ENCODE measurements at places on chromosomes 1 and 21. TPM values are rescaled to one million over a fixed set of nuclear protein-coding genes. Genes with fewer than 3 reads are reported as not detected.

ZNF695 gene
- 1.1 TPM for total RNA-seq

CCDC185 gene
- total RNA-seq = not detected

SPATA17 gene
- total RNA-seq = 0.18 TPM

PLA2G2A gene
- total RNA-seq = not detected

DNA sequence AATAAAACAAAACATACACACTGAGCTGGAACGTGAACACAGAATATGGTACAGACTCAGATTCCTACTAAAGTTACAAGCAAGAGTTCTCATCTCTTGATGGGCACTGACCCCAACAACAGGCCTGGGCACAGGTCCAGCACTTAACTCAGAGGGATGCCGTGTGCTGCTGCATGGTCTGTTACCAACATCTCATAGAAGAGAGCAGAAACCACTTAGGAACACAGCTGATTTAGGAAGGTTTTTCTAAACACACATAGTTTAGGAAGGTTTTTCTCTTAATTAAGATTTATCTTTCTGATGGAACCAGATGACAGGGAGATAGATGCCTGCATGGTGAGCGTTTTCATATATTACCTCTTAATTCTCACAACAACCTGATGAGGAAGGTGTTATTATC is 1.5 kb downstream of the GCLM start:
- DNase-seq = peak; percentile 54
- no peaks in the 10 kb centered on the region for H3K36me3 ChIP-seq
- H3K4me3 ChIP-seq = peak overlapping the region; percentile 74
- peaks cover 4% of the 10 kb centered on the region for H3K4me1 ChIP-seq
- H3K27me3 ChIP-seq = no peaks in the 10 kb centered on the region

DNA sequence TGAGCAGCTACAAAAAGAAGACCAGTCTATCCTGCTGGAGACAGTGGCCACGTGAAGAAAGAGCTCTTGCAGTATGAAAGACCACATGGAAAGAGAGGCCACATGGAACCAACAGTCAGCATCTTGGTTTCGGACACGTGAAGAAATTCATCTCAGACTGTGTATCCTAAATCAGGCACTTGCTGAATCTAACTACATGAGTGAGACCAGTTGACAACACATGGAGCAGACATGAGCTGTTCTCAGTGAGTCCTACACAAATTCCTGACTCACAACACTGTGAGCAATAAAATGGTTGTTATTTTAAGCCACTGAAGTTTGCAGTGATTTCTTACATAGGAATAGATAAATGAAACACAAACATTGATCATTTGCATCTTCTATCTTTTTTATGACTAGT is 2.4 kb upstream of the TAF1A start:
- H3K27me3 ChIP-seq = no peaks in the 10 kb centered on the region
- H3K4me3 ChIP-seq = no peak overlapping the region
- H3K27ac ChIP-seq = no peak overlapping the region
- peaks cover 4% of the 10 kb centered on the region for H3K4me1 ChIP-seq
- DNase-seq = peak; percentile 66

DNA sequence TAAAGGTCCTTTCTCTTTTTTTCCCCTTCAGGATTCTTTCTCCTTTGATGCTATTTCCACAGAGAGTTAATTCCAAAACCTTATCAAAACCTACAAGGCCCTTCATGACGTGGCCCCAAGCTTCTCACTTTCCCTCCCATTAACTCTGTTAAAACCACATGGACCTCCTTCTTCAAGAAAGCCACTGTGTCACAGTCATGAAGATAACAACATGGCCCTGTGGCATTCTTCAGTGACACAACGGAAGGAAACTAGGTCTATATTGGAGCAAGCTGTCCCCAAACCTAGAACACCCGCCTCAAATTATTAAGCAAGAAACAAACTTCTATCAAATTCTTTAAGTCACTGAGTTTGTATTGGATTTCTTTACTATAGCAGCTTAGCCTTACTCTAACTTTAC is 611.1 kb downstream of the NUF2 start:
- no peaks in the 10 kb centered on the region for H3K27me3 ChIP-seq
- no peaks in the 10 kb centered on the region for H3K36me3 ChIP-seq
- no peaks in the 10 kb centered on the region for H3K4me1 ChIP-seq
- no peak overlapping the region for H3K27ac ChIP-seq
- no peak overlapping the region for H3K4me3 ChIP-seq

DNA sequence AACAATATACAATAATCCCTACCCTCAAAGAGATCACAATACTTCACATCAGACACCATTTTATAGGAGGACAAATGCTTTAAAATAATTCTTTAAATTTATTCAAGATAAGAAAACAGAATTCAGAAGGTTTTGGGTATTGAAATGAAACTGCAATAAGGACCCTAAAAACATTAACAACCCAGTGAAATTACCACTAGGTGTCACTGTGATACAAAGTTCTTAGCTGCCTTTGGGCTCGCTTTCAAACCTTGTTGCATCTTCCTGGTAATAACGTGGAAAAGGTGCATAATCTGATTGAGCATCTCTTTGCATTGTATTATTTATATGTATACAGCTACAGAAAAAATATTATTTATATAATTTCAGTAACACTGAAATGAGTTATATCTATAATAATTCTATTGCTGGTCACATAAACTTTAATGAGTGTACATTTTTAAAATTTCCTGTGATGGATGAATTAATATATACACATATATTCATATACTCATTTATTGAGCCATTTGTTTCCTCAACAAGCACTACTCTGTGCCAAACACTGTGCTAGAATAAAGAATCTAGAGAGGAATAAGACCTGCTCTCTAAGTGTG is 185.2 kb downstream of the FAF1 start:
- no peak overlapping the region for H3K4me3 ChIP-seq
- H3K27me3 ChIP-seq = no peaks in the 10 kb centered on the region
- peak; percentile 74 for DNase-seq
- H3K4me1 ChIP-seq = no peaks in the 10 kb centered on the region

DNA sequence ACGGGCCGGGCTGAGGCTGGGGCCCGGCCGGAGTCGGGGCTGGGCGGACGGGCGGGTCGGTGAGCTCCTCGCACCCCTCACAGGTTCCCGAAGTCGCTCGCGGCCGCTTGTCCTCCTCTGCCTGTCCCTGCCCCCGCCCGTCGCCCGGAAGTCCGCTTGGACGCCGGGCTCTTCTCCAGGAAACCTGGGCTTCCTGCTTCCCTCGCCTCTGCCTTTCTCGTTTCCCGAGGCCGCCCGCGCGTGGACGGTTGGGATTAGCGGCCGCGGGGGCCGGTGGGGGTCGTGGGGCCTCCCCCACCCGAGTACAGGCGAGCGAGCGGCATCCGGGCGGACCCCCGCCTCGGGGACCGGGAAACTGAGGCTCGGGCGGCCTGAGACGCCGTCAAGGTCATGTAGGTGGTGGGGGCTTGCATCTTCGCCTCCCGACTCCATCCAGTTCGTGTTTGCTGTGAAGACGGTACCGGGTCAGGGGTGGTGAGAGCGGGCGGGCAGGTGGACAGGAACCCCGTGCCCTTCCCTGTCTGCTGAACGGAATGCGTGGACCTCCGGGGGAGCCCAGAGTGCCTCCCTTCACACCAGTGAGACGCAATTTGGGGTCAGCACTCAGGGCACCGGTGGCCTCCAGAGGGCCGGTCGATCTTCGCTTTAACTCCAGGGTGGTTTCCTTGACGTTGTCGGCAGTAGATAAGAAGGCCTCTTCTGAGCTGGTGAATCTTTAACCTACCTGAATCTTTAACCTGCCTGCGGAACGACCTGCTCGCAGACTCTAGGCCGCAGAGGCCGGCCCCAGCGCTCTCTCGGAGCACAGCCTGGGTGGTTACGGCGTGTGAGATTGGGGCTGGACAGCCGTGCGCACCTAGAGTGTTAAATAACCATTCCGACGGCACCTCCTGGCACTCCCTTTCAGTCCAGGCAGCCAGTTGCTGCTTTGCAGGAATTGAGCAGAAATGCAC is 686 bp downstream of the ARF1 start:
- peaks cover 4% of the 10 kb centered on the region for H3K36me3 ChIP-seq
- peaks cover 27% of the 10 kb centered on the region for H3K4me1 ChIP-seq
- H3K4me3 ChIP-seq = peak overlapping the region; percentile 100
- no peaks in the 10 kb centered on the region for H3K27me3 ChIP-seq
- peak; percentile 29 for DNase-seq

- H3K36me3 ChIP-seq = no peaks in the 10 kb centered on the region
- peak overlapping the region; percentile 74 for H3K4me3 ChIP-seq
- peaks cover 9% of the 10 kb centered on the region for H3K4me1 ChIP-seq
- no peaks in the 10 kb centered on the region for H3K27me3 ChIP-seq
These were observed 601 bp downstream of the CCT8 start for GRCh38 chr21:29072873-29073221.

GRCh38 chr1:44270686-44271628 is 57.7 kb downstream of the DMAP1 start:
- H3K36me3 ChIP-seq = no peaks in the 10 kb centered on the region
- H3K27me3 ChIP-seq = no peaks in the 10 kb centered on the region
- H3K27ac ChIP-seq = no peak overlapping the region
- H3K4me1 ChIP-seq = peaks cover 6% of the 10 kb centered on the region
- no peak for DNase-seq

DNA sequence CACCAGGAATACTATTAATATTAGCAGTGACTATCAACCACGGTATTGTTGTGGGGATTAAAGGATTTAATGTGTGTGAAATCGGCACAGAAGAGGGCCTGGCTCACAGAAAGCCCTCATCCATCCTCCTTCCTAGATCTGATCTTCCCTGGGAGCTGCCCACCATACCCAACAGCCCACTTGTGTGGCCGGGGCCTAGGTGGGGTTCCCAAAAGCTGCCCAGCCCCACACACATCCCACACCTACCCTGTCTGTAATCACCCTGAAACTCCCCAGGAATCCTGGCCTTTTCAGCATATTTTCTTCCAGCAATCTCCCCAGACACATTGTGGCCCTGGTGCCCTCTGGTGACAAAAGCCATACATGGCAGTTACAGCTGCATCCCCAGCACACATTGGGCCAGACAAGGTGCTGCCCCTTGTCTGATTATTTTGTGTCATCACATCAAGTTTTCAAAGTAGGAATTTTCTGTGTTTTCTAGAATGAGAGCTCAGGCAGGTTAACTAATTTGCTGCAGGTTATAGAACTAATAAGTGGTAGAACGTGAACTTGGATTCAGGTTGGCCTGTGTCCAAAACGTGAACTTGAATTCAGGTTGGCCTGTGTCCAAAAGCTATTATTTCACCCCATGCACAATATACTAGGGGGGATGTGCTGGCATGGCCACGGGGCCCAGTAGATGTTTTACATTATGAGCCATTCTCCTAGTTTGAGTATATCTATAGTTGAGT is 5.3 kb upstream of the SLC6A9 start:
- H3K4me3 ChIP-seq = no peak overlapping the region
- peaks cover 7% of the 10 kb centered on the region for H3K4me1 ChIP-seq
- DNase-seq = peak; percentile 61
- no peaks in the 10 kb centered on the region for H3K36me3 ChIP-seq
- H3K27ac ChIP-seq = no peak overlapping the region
- H3K27me3 ChIP-seq = no peaks in the 10 kb centered on the region

GRCh38 chr21:44294391-44295162 is 5.3 kb upstream of the PFKL start:
- no peaks in the 10 kb centered on the region for H3K36me3 ChIP-seq
- DNase-seq = peak; percentile 7
- peaks cover 6% of the 10 kb centered on the region for H3K27me3 ChIP-seq
- no peak overlapping the region for H3K4me3 ChIP-seq

GRCh38 chr1:205260948-205261732 is 33.4 kb downstream of the TMCC2 start:
- no peak overlapping the region for H3K27ac ChIP-seq
- H3K27me3 ChIP-seq = no peaks in the 10 kb centered on the region
- peak; percentile 81 for DNase-seq
- no peak overlapping the region for H3K4me3 ChIP-seq
- no peaks in the 10 kb centered on the region for H3K36me3 ChIP-seq
- H3K4me1 ChIP-seq = peaks cover 26% of the 10 kb centered on the region

DNA sequence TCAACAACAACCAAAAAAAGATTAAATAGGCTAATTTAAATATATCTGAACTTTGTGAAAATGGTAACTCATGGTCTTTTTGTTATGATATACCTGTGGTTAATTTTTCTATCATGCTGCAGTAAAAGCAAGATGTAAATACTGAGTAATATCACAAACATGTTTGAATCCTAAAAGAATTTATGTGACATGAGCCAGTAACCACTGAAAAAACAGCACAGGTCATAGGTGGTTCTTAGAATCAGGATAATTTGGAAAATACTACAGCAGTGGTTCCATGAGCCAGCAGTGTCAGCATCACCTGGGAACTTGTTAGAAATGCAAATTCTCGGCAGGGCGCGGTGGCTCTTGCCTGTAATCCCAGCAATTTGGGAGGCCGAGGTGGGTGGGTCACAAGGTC is 4.1 kb downstream of the ATP5IF1 start:
- no peak overlapping the region for H3K27ac ChIP-seq
- peaks cover 2% of the 10 kb centered on the region for H3K4me1 ChIP-seq
- no peak for DNase-seq
- H3K36me3 ChIP-seq = peaks cover 2% of the 10 kb centered on the region

GRCh38 chr1:202516434-202516877 is 168.0 kb downstream of the PPP1R12B start:
- peak; percentile 57 for DNase-seq
- no peaks in the 10 kb centered on the region for H3K27me3 ChIP-seq
- H3K4me3 ChIP-seq = no peak overlapping the region
- H3K27ac ChIP-seq = no peak overlapping the region
- H3K4me1 ChIP-seq = peaks cover 9% of the 10 kb centered on the region
- no peaks in the 10 kb centered on the region for H3K36me3 ChIP-seq

- no peak for DNase-seq
- peaks cover 25% of the 10 kb centered on the region for H3K27me3 ChIP-seq
- H3K4me3 ChIP-seq = peak overlapping the region; percentile 31
- no peaks in the 10 kb centered on the region for H3K36me3 ChIP-seq
- no peak overlapping the region for H3K27ac ChIP-seq
- no peaks in the 10 kb centered on the region for H3K4me1 ChIP-seq
These were observed 26.1 kb upstream of the SMIM12 start for GRCh38 chr1:34885405-34886247.

GRCh38 chr1:75341537-75341936 is 207.3 kb downstream of the LHX8 start:
- H3K36me3 ChIP-seq = no peaks in the 10 kb centered on the region
- no peak overlapping the region for H3K27ac ChIP-seq
- DNase-seq = no peak

GRCh38 chr1:36849956-36850355 is 184.4 kb downstream of the GRIK3 start:
- H3K27ac ChIP-seq = no peak overlapping the region
- H3K36me3 ChIP-seq = no peaks in the 10 kb centered on the region
- no peak for DNase-seq
- no peak overlapping the region for H3K4me3 ChIP-seq

- H3K27ac ChIP-seq = peak overlapping the region; percentile 12
- peaks cover 9% of the 10 kb centered on the region for H3K4me1 ChIP-seq
- DNase-seq = peak; percentile 78
- 0 out of 2 replicates have a peak overlapping the region, but pooled peaks have one; percentile 1 for H3K4me3 ChIP-seq
- H3K27me3 ChIP-seq = no peaks in the 10 kb centered on the region
These were observed 39.0 kb downstream of the MRPL39 start for GRCh38 chr21:25568246-25568645.

Data from IMR-90 (cell line).